ACHN (cell line): ENCODE measurements at places on chromosomes 16 and 17.

- DNase-seq = no peak
Measured at GRCh38 chr17:10198509-10199249, at the start of gene GAS7. Gene GAS7, minus strand, starts transcription at chr17:10198606.

- DNase-seq = no peak
Measured at GRCh38 chr16:18832006-18832405, 30.7 kb upstream of the ARL6IP1 start.

GRCh38 chr16:22053921-22054341 lies 38.4 kb upstream of the VWA3A start:
- DNase-seq = no peak

DNA sequence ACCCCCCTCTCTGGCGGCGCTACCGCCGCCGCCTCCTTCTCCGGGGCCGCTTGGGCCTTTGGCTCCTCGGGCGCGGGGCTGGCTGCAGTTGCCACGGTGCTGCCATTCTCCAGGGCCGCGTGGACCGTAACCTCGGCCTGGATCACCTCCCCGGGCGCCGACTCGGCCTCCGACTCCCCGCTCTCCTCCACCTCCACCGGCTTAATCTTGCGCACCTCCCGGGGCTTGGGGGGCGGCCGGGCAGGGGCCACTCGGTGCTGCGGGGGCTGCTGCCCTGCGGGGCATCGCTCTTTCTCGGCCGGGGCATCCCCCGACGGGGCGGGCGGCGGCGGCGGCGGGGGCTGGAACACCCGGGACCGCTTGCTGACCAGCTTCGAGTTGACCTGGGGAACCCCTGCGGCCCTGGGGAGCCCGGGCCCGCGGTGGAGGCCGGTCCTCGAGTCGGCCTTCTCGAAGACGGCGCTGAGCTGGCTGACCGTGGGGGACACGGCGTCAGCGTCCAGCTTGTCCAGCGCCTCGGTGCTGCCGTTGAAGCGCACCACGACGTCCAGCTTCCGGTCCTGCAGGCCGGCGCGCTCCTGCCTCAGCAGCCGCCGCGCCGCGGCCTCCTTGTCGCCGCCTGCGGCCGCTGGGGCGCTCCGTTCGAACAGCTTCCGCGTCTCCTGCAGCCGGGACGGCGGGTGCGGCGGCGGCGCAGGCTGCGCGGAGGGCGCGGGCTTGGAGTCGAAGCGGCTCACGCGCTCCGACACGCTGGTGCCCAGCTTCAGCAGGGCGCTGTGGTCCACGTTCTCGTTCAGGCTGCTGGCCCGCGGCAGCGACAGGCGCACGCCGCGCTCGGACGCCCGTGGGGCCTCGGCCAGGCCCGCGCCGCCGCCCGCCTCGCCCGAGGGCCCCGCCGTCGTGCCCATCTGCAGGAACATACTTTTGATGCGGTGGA lies 792 bp downstream of the PPP1R9B start:
- peak; percentile 69 for DNase-seq

- no peak for DNase-seq
Measured at GRCh38 chr17:73187203-73187769, 5.6 kb upstream of the COG1 start.
